HFFc6 (cell line): ENCODE measurements at places on chromosomes 1 and 21.

- no peaks in the 10 kb centered on the region for H3K27me3 ChIP-seq
- H3K4me3 ChIP-seq = peak overlapping the region; percentile 92
- peaks cover 45% of the 10 kb centered on the region for H3K4me1 ChIP-seq
- DNase-seq = peak; percentile 16
- peak overlapping the region; percentile 86 for H3K27ac ChIP-seq
These were observed 868 bp downstream of the ZBTB40 start for GRCh38 chr1:22452481-22452957.

DNA sequence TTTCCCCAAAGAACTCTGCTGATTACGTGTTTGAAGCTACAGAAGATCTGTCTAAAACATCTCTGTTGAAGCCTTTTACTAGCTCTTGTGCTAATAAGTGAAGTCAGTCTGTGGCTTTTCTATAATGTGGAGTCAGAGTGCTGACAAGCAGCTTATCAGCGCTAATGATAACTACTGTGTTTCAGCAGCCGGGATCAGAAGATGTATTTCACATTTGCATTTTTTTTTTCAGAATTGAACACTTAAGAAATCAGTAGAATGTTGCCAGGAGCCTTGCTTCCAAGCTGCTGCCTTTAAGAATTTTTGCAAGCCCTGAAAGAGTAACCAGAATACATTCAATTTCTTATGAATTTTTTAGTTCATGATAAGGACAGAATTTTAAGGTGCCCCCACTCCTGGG is 519.4 kb upstream of the NR5A2 start:
- H3K36me3 ChIP-seq = no peaks in the 10 kb centered on the region
- H3K27ac ChIP-seq = no peak overlapping the region
- H3K4me3 ChIP-seq = no peak overlapping the region

DNA sequence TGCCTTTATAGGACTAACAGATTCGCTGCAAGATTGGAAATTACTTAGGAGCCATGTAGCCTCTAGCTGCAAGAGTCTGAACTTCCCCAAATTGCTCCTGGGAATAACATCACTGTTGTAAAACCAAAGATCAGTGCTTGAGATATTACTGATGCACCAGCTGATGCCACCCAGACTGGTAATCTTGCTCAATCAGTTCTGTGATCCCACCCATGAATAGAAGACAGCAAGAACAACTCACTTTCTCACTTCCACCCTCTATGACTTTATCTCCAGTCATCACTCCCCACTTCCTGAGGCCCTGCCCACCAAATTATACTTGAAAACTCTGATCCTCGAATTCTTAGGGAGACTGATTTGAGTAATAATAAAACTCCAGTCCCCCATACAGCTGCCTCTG is 1011.1 kb downstream of the PLA2G4A start:
- H3K4me3 ChIP-seq = no peak overlapping the region
- H3K4me1 ChIP-seq = no peaks in the 10 kb centered on the region
- H3K27me3 ChIP-seq = no peaks in the 10 kb centered on the region
- no peaks in the 10 kb centered on the region for H3K36me3 ChIP-seq
- H3K27ac ChIP-seq = no peak overlapping the region

- H3K27me3 ChIP-seq = no peaks in the 10 kb centered on the region
- H3K27ac ChIP-seq = peak overlapping the region; percentile 84
- DNase-seq = peak; percentile 88
- H3K36me3 ChIP-seq = peaks cover 24% of the 10 kb centered on the region
- H3K4me3 ChIP-seq = peak overlapping the region; percentile 40
- peaks cover 80% of the 10 kb centered on the region for H3K4me1 ChIP-seq
These were observed 66.9 kb downstream of the PRDM2 start for GRCh38 chr1:13766592-13767564.

GRCh38 chr1:218925777-218926176 is 247.9 kb upstream of the LYPLAL1 start:
- no peaks in the 10 kb centered on the region for H3K36me3 ChIP-seq
- no peaks in the 10 kb centered on the region for H3K4me1 ChIP-seq
- no peak for DNase-seq
- no peak overlapping the region for H3K27ac ChIP-seq
- no peaks in the 10 kb centered on the region; the same call in 1 of the 2 replicates for H3K27me3 ChIP-seq
- H3K4me3 ChIP-seq = no peak overlapping the region

DNA sequence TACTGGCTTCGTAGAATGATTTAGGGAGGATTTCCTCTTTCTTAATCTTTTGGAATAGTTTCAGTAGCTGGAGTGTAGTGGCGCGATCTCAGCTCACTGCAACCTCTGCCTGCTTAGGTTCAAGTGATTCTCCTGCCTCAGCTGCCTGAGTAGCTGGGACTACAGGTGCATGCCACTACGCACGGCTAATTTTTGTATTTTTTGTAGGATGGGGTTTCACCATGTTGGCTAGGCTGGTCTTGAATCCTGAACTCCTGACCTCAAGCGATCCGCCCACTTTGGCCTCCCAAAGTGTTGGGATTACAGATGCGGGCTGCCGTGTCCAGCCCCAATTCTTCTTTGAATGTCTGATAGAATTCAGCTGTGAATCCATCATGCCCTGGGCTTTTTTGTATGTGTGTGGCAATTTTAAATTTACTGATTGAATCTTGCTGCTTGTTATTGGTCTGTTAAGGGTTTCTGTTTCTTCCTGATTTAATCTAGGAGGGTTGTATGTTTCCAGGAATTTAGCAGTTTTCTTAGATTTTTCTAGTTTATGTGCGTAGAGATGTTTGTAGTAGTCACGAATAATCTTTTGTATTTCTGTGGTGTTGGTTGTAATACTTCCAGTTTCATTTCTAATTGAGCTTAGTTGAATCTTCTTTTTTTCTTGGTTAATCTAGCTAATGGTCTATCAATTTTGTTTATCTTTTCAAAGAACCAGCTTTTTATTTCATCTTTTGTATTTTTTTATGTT is 15.3 kb downstream of the MAN1C1 start:
- H3K4me1 ChIP-seq = peaks cover 20% of the 10 kb centered on the region
- H3K4me3 ChIP-seq = no peak overlapping the region
- H3K36me3 ChIP-seq = peaks cover 10% of the 10 kb centered on the region
- no peak overlapping the region for H3K27ac ChIP-seq
- H3K27me3 ChIP-seq = peaks cover 30% of the 10 kb centered on the region
- DNase-seq = no peak

DNA sequence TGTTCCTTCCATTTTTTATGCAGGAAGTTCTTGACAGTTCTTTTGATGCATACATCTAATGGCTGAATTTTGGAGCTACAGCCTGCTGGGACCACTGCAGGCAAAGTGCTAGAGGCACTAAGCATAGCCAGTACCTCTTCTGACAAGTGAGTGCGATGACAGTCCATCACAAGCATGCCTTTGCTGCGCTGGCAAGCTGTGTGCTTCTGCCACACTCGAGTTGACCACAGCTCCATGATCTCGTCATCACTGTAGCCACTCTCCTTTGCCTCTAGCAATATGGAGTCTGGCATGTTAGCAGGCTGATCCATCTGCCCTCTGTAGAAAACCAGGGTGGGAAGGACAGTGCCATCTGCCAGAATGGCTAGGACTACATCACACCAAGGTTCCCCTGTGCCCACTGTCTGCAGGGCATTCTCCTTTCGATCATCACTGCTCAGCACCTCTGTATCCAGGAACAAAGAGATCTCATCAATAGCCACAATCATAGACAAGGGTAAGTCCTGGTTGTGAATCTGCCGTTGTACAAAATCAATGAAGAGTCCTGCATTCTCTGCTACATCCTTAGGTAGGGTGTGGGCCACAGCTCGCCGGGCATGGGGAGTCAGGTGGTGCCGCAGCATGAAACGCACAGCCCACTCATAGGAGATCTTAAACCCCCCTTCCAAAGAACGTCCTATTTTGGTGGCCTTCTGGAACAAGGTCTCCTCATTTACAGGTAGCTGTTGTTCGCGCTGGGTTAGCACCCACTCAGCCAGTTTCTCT is 6.0 kb downstream of the PSMB4 start:
- DNase-seq = no peak
- H3K27ac ChIP-seq = no peak overlapping the region
- H3K4me3 ChIP-seq = no peak overlapping the region
- peaks cover 44% of the 10 kb centered on the region for H3K36me3 ChIP-seq

DNA sequence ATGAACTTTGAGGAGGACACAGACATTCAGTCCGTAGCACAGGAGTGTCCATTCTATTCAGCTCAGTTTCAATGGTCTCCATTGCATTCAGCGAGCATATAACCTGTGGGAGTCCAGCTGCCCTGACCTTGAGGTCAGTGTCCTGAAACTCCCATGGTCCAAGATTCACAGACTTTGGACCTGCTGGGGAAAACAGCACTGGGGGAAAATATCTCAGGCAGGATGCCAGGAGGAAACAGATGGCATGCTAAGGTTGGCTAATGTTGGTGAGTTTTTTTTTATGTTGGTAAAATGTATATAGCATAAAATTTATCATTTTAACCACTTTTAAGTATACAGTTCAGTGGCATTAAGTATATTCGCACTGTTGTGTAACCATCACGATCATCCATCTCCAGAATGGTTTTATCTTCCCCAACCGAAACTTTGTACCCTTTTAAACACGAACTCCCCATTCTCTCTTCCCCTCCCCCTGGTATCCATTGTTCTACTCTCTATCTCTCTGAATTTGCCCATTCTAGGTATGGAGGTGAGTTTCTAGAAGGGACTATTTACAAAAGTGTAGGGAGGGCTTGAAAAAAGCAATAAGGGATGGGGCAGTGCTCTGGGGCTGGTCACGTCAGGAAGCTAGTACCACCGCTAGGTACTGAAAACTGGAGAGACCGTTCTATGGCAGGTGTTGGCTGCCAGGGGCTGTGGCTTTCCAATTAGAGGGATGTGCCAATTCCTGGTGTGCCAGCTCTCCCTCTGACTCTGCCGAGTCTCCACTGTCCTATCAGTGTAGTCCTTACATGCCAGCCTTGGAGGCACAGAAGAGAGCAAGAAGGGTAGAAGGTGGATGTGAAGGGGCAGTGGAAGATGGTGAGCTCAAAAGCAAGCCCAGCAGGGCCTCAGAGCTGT is 85.3 kb downstream of the FOXD2 start:
- peaks cover 25% of the 10 kb centered on the region for H3K27me3 ChIP-seq
- no peaks in the 10 kb centered on the region for H3K36me3 ChIP-seq
- no peaks in the 10 kb centered on the region for H3K4me1 ChIP-seq
- no peak for DNase-seq
- no peak overlapping the region for H3K4me3 ChIP-seq

- no peak overlapping the region for H3K27ac ChIP-seq
- H3K4me1 ChIP-seq = peaks cover 26% of the 10 kb centered on the region
- H3K4me3 ChIP-seq = no peak overlapping the region
These were observed 43.0 kb upstream of the IKBKE start for GRCh38 chr1:206427291-206427690.

DNA sequence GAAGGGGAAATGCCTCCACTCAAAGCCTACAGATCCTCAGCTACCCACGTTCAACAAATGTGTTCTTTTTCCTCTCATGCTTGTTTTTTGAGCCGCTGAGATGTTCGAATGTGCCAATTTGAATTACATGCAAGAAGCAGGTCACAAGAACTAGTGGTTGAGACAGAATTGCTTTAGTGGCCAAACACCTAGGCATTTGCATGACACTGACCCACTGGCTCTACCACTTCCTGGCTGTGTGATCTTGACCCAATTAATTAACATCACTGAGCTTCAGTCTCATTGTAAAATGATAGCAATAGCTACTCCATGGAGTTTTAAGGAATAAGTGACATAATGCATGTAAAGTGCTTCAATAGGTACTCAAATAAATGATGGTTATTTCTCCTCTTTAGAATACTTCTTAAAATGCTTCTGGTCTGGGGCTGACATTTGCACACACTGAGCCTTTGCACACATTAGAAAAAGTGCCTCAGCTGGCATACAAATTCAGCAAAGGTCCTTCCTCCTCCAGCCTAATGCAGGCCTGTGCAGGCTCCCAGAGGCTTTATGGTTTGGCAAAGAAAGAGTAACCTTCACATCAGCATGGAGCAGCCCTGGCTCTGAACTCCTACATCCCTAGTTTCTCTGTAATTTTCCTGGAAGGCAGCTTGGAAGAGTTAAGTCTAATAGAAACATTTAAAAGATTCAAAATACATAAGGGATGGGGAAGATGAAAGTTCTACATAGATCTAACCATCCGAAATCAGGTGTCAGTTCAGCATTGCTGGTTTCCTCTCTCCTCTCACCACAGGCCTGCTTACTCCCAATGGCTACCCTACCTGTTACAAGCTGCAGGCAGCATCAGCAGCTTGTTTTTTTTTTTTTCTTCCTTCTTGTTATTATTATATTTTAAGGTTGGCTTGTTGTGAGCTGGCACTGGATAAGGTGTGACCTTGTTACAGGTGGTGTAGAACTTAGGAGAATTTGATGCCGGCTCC is 107.4 kb downstream of the TBX19 start:
- peaks cover 8% of the 10 kb centered on the region for H3K4me1 ChIP-seq
- peaks cover 38% of the 10 kb centered on the region for H3K27me3 ChIP-seq
- no peak overlapping the region for H3K27ac ChIP-seq
- no peak for DNase-seq
- H3K4me3 ChIP-seq = no peak overlapping the region

DNA sequence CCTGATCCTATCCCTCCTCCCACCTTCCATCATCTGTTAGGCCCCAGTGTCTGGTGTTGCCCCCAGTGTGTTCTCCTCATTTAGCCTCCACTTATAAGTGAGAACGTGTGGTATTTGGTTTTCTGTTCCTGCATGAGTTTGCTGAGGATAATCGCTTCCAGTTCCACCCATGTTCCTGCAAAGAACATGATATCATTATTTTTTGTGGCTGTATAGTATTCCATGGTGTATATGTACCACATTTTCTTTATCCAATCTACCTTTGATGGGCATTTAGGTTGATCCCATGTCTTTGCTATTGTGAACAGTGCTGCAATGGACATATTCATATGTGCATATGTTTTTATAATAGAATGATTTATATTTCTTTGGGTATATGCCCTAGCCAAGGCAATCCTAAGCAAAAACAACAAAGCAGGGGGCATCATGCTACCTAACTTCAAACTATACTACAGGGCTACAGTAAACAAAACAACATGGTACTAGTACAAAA is 142.9 kb downstream of the TNFSF18 start:
- peaks cover 80% of the 10 kb centered on the region for H3K4me1 ChIP-seq
- 0 out of 2 replicates have a peak overlapping the region, but pooled peaks have one; percentile 34 for H3K4me3 ChIP-seq
- DNase-seq = no peak
- peak overlapping the region; percentile 86 for H3K27ac ChIP-seq
- peaks cover 22% of the 10 kb centered on the region for H3K36me3 ChIP-seq

DNA sequence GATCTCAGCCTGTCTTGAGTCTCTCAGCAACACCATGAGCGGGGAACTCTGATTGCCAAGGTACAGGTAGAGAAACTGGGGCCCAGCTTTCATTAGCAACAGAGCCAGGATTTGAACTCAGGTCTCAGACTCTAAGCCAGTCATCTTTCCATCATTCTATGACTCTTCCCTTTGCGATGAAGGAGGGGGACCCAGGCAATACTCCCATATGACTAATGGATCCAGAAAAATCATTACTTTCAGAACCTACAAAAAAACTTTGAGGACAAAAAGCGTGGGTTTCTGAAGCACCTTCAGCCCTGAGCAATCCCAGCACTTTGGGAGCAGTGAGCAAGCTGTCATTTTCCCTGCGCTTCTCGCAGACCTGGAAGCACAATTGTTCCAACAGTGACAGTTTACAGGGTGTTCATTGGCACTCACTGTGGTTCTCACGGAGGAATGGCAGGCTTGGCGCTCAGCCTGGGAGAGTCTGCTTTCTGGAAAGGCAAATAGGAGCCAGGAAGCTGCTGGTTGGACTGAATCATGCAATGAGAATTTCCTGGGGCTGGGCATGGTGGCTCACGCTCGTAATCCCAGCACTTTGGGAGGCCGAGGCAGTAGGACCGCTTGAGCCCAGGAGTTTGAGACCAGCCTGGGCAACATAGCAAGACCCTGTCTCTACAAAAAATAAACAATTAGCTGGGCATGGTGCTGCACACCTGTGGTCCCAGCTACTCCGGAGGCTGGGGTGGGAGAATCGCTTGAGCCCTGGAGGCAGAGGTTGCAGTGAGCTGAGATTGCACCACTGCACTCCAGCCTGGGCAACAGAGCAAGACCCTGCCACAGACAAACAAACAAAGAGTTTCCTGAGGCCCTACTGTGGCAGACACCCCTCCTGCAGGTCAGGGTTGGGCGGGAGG is 40.1 kb downstream of the SLC2A7 start:
- H3K27ac ChIP-seq = peak overlapping the region; percentile 95
- peak; percentile 98 for DNase-seq
- H3K36me3 ChIP-seq = 0 out of 2 replicates have a peak, but pooled peaks cover under 1% of the 10 kb centered on the region
- H3K27me3 ChIP-seq = peaks cover 9% of the 10 kb centered on the region
- H3K4me1 ChIP-seq = peaks cover 40% of the 10 kb centered on the region
